Smooth muscle cell of trachea (primary cell): ENCODE measurements at places on chromosomes 13 and 19. TPM values are rescaled to one million over a fixed set of nuclear protein-coding genes. Genes with fewer than 3 reads are reported as not detected.

PHLDB3 gene
- total RNA-seq: 22.7 and 36.1 TPM in 2 replicates

GSX1 gene
- not detected in 2 replicates for total RNA-seq

LMTK3 gene
- total RNA-seq: 0.15 and 0.50 TPM in 2 replicates

ZNF491 gene
- total RNA-seq: 3.8 and 4.6 TPM in 2 replicates

KLK5 gene
- not detected in 2 replicates for total RNA-seq

PSG4 gene
- total RNA-seq: 0.29 and 48.5 TPM in 2 replicates

ATP4B gene
- 0.17 TPM in 1 of 2 replicates, not detected in the other for total RNA-seq

AZU1 gene
- total RNA-seq: under 0.01 TPM in 1 of 2 replicates, not detected in the other

ZSCAN4 gene
- total RNA-seq: not detected in 2 replicates

KASH5 gene
- total RNA-seq: 0.17 TPM in 1 of 2 replicates, not detected in the other

PDX1 gene
- total RNA-seq: not detected in 2 replicates

C5AR2 gene
- total RNA-seq: not detected in 2 replicates

BST2 gene
- total RNA-seq: 0.99 and 3.8 TPM in 2 replicates

OVOL3 gene
- not detected in 2 replicates for total RNA-seq
